DMS53 (cell line): ENCODE measurements at places on chromosomes 2 and 18.

DNA sequence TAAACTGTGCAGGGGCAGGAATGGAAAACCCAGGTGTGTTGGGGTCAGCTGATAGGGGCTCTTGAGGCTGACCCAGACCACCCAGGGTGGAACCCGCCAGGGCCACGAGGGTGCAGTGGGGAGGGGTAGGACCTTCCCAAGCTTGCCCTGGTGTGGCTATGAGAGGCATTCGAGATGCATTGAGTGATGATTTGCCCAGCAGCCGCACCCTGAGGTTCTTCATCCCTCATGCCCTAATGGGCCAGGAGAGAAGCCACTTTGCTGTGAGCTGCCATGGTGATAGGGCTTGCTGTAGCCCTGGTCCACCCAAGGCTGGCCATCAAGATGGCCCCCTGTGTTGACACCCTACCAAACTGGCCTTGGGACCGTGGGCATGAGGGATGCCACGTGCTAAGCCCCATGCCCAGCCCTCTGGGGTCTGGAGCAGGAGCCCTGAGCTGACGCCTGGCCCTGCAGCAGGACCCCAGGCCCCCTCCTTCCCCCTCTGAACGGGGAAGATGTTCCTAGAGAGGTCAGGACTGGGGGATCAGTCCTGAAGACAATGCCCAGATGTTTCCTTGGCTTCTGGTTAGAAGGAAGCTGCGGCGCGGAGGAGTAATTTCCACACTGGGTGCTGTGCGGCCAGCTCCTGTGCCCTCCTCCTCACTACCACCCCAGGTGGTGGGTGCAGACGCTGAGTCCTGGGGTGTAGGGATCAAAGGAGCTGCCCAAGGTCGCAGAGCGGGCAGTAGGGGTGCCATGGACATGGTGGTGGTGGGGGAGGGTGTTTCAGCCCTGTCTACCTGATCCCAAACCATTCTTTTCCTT is 122.5 kb upstream of the HDAC4 start:
- DNase-seq, result no peak

DNA sequence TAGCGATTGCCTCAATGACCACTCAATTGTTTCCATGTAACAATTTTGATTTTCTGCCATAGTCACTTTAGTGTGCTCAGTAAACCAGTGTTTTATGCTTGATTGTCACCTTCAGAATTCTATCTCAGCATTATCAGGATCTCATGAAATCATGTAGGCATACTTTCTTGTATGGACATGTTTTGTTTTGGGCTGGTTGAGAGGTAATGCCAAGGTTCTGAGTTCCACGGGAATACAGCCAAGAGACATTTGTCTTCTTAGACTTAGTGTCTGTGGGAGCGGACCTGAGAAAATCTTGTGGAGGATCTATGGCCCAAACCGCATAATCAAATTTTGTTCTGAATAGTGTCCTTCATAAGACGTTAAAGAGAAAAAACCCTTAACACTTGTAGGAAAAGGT is 10.2 kb downstream of the MSTN start:
- no peak for DNase-seq

GRCh38 chr2:120952318-120952717 is 216.7 kb downstream of the GLI2 start:
- no peak for DNase-seq

GRCh38 chr18:23828426-23828825 is 139.2 kb downstream of the LAMA3 start:
- DNase-seq, result peak; percentile 94

DNA sequence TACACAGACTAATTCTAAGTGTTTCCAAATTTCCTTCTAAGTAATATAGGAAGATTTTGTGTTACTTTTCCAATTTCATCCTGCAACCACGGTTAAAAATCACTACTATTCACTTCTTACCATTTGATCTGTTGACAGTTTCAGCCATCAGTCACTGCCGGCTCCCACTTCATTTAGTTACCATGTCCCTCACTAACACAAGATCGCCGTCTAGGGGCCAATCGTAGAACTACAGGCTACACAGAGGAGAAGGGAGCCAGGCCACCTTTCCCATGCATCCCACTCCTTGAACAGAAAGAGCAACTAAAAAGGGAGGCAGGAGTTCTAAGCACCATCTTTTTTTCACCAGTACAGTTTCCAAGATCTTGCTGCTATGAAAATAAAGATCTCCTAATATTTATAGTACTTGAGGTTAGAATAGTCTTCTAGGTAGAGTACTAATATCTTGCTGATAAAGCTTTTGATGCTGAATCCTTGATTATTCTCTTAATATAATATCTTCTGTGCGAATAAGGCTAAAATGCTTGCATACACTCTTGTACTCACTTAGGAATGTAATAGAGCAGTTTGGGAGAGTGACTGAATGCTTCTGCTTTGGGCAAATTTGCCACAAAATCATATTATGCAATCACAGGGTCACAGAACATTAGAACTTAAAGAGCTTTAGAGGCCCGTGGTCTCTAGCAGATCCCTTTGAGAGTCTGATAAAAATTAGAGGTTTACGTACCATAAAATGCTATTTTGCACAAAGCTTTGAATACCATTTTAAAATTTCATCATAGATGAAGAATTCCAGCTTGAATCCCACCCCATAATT is 39.5 kb upstream of the CYP1B1 start:
- peak; percentile 84 for DNase-seq

DNA sequence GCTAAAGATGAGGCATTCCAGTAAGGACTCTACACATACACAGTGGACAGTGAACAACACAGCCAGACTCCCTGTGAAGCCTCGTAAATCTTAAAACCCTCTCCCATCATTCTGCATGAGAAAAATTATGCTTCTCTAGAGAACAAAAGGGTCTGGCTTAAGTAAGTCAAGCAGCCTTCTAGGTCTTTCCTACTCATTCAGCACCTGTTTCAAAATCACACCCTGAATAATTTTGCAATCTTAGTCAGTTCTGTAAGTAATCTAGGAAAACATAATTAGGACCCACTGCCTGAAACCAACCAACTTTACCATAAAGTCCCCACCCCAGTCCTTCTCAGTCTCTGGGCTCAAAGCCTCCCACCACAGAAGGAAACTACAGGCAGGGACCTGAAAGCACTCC is 19.7 kb downstream of the IAH1 start:
- no peak for DNase-seq

DNA sequence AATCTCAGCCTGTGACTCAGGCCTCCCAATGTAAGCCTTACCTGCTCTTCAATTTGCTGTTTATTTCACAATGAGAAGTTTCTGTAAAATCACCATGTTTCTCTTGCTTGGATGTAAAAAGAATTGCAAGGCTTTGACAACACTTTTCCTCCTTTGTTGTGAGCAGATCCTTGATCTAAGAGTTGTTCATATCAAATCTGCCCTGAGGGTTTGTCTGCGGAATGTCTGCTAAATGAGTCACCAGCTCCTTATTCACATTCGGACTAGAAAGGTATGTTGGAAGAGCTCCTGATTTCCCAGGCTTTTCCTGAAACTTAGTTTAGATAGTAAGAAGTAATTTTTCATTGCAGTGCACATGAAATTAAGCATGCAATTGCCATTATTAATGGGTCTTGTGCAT is 268.2 kb upstream of the TCF4 start:
- no peak for DNase-seq

DNA sequence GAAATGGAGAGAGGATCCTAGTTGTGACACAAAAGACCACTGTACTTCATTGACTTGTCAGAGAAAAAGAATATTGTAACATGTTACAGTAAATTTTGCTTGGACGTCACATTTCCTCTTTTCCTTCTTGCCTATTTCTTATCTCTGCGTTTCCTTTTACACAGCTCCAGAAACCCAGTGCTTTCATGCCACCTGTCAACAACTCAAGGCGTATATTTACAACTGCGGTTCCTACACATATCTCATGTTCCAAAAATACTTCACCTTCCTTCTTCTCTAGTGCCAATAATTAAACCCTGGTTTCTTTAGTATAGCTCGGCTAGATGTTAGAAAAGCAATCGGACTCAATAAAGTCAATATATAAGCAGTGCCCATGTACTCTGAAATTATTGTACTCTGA is 911.5 kb upstream of the FSHR start:
- DNase-seq, result no peak

GRCh38 chr18:42025491-42025890 is 70.5 kb downstream of the PIK3C3 start:
- no peak for DNase-seq

DNA sequence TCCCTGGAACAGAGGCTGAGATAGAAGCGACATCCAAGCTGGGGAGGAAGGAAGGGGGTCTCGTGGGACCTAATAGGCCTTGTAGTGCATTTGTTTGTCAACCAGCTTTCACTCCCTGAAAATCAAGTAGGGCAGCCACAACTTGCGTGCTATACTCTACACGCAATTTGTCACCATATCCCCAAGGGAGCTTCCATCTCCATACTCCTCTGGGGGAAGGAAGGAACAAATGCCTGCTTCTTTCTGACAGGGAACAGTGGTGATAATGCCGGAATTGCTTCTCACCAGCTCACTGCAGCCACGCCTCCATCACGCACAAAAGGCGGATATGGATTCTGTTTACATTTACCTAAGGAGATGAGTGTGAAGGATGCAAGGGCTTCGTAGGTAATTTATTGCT is 213.4 kb downstream of the TMEM163 start:
- no peak for DNase-seq

DNA sequence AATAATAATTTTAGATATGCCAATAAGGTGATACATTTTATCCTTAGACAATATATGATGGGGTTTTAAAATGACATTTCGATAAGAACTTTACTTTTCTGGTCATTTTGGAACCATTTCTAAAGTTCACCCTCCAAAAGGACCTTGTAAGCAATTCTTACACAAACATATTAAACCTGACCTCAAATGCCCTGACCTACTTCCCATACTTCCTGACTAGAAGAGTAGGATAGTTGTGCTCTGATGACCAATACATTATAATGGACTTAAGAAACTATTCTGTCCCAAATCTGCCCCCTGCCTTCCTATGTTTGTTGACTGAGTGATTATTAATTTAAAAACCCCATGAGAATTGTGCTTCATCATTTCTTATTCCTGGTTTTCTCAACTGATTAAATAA is 24.6 kb downstream of the GCA start:
- no peak for DNase-seq

DNA sequence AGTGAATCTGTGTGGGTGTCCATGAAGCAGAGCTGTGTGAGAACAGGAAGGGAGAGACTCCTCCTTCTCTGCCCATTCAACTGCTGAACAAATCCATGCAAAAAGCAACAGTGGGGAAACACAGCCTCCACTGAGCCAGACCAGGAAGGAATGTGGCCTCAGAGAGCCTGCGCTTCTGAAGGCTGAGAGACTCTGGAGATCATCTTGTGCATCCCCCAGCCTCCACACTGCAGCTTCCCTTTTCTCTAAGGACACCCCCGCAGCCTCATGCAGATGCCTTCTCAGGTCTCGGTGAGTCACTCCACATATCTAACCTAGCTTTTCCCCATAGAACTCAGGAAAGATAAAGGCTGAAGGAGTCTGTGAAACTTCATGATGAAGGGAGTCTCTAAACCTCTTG is 402.9 kb downstream of the TNS1 start:
- DNase-seq, result no peak

GRCh38 chr2:133651861-133652260 is 83.6 kb upstream of the NCKAP5 start:
- no peak for DNase-seq

- DNase-seq, result no peak
These were observed 16.1 kb downstream of the TMEM127 start for GRCh38 chr2:96249654-96250053.

- DNase-seq, result no peak
These were observed 291.7 kb upstream of the KYNU start for GRCh38 chr2:142585785-142586184.

GRCh38 chr2:198706476-198707082 is 751.2 kb downstream of the SATB2 start:
- no peak for DNase-seq

DNA sequence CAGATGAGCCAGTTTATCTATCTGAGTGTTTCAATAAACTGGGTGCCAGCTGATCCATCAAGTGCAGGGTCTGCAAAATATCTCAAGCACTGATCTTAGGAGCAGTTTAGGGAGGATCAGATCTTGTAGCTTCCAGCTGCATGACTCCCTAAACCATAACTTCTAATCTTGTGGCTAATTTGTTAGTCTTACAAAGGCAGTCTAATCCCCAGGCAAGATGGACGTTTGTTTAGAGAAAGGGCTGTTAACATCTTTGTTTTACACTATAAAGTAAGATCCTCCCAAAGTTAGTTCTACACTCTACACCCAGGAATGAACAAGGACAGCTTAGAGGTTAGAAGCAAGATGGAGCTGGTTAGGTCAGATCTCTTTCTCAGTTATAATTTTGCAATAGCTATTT is 28.7 kb upstream of the HNMT start:
- DNase-seq, result no peak

DNA sequence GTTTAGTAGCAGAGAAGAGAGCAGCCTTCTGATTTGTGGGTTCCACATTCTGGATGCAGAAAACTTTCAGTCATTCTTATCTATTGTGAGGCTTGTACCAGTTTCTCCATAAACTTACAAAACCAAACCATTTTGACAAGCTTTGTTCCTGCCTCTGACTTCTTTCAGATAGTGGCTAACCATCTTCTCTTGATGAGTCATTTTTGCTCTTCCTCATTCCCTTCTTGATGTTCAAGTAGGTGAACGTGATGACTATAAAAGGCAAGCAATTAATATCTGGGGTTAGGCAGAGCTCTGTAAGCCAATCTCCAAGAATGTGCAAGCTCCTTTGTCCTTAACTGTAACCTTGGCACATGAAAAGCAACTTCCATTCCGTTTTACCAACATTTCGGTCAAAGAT is 2083.1 kb upstream of the PIK3C3 start:
- peak; percentile 18 for DNase-seq

DNA sequence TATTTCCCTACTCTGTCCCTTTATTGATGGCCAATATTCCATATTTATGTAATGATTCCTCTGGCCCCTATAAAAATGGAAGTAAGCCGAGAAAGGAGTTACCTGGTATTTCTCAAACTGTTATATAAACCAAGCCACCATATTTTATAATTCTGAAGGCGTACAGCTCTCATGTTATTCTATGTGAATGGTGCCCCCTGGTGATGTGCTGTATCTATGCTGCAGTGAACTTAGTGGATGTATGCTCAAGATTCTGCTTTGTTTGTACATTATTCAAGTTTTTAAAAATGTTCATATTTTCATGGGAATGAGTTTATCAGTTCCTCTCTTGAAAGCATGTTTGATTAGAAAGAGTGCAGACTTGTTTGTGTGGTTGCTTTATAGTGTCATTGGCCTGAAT is 194.5 kb upstream of the LRRTM1 start:
- peak; percentile 50 for DNase-seq

DNA sequence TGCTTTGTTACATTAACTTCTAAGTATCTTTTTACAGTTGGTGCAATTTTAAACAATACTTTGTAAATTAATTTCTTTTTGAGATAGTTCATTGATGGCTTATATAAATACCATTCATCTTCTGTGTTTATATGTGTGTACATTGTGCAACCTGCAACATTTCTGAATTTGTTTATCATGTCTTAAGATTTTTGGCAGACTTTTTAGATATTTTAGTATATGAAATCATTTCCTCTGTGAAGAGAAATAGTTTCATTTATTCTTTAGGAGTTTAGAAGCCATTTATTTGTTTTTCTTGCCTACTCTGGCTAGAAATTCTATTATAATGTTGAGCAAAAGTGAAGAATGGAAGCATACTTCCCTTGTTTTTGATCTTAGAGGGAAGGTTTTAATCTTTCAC is 337.8 kb upstream of the DSEL start:
- DNase-seq, result no peak
